ENCODE measurements at places on chromosomes 7 and 10. TPM values are rescaled to one million over a fixed set of nuclear protein-coding genes. Genes with fewer than 3 reads are reported as not detected.

Gene SEMA3A
- 0.29 TPM for total RNA-seq

Gene IQCE
- 15.0 TPM for total RNA-seq

Gene GPR22
- under 0.01 TPM for total RNA-seq

Gene TFAM
- 76.3 TPM for total RNA-seq

Gene ADRA2A
- total RNA-seq = 0.40 TPM
